NCI-H1436 treated with DMSO at 0.1 percent for 48 hours (cell line): ENCODE measurements at places on chromosomes 6 and 20.

DNA sequence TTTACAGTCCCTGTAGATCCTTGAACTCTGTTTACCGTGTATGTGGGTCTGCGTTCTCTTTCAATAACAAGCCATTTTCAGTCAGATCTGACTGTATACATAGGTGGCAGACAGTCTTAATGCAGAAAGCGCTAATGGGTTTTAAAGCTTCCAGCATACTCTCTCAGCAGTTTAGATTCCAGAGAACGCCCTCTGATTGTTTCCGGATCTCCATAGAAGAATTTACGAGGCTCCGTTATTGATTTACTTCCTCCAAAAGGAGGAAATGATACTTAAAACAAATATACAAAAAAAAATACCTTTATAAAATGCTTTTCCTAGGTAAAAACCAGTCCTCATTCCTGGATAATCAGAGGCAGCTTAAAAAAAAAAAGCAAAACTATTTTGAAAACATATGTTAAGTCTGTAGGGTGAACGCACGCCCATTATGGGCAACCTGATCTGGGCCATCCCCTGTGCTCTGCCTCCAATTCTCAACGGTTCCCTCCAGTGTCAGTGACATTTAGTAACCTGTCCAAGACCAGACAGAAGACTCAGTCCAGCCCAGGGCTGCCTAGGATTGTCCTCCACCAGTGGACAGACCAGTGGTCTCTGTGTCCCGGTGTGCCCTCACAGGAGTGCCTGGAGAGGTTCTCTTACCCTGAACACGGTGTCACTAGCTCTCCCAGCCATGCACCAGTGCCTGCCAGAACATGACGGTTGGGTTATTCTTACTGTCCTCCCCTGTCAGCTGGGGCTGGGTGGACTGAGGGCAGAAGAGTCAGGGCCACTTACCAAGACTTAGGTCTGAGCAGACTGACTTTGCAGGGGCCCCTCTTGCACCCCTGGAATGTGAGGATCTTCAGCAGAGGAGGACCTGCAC is 217.3 kb downstream of the ARID1B start:
- DNase-seq: no peak

DNA sequence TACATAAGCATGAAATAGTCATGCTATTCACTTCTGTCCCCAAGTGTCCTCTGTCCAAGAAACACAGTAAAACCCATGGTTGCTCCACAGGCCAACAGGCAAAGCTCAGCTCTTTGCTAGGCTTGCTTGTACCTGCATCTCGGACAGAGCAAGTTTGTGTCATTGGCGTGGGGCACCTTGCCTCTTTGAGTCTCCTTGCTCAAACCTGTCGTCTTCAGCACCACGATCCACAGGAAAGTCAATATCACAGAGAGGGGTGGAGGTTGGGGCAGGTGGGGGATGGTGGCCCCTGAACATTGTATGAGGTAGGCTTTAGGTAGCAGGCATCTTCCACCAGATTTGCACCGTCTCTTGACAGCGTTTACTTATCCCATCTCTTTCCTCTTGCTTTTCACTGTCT is 4.1 kb upstream of the TMEM14B start:
- DNase-seq: no peak

DNA sequence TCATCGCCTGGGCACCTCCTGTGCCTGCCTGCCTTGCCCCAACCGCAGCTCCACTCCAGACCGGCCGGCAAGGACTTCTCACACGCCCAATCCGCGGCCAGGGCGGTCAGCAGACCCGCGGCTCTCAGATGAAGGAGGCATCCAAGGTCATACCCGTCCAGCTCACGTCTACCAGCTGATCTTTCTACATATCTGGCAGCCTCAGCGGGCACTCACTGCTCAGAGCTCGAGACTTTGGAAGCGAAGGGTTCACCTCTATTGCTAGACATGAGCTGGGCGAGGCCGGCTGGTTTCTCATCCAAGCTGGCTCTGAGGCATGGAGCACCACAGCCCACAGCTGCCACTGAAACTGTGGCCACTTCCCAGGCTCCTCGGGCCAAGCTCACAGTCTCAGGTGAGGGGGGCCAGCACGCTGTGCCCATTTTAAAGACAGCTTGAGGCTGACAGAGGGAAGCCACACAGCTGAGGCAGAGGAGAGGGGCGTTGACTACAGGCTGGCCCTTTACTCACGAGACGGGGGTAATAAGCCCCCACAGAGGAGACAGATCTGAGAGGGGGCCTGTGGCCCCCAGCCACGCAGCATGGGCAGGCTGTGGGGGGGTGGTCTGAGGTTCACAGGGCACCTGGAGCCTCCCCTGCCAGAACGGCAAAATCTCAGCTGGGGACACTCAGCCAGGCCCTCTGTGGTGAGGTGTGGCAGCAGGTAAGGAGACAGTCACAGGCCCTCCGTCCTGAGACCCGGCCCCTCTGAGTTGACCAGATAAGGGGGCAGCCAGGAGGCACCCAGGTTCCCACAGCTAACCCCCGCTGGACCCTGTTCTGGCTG is 2.0 kb downstream of the LAMA5 start:
- DNase-seq: no peak

GRCh38 chr20:36501367-36502006 is 39.8 kb upstream of the MYL9 start:
- DNase-seq: no peak

GRCh38 chr6:71393981-71394432 is 105.4 kb downstream of the OGFRL1 start:
- DNase-seq: no peak

GRCh38 chr6:164528539-164528938 is 780.9 kb downstream of the C6orf118 start:
- DNase-seq: no peak

- no peak for DNase-seq
Observed at GRCh38 chr6:139939189-139939979, 564.9 kb upstream of the CITED2 start.

DNA sequence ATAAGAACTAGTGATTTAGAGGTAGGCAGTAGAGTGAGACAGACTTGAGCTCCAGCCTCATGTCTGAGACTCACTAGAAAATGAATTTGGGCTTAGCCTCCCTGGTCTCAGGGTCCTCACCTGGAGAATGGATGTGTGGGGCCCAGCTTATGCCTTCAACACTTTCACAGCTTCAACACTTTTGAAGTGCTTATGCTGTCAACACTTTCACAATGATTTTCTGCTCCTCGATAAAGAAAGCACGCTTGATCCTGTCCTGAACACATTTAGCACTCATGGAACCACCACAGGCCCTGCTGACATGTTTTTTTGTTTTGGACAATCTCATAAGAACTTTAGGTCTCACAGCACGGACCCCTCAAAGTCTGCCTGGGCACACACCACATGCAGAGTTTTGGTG is 229.3 kb downstream of the PACRG start:
- DNase-seq: no peak

DNA sequence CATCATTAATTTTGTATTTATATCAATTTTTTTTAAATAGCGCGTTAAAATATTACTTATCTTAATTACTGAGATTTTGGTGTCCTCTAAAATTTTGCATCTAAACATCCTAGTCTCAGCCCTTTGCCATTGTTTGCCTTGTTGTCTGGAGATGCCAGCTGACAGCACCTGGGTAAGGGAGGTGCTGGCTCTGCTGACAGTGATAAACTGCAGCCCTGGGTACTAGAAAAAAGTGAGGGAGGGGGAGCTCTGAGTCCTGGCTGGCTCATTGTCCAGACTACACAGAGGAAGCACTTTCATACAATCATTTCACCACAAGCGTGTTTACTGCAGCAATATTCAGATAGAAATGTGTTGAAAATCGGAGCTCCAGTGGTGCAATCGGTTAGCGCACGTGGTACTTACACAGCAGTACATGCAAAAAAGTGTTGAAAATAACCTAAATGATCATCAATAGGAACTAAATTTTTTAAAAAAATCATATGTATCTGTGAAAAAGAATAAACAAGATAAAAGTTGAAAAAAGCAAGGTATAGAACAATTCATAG is 18.5 kb upstream of the UBR2 start:
- no peak for DNase-seq

DNA sequence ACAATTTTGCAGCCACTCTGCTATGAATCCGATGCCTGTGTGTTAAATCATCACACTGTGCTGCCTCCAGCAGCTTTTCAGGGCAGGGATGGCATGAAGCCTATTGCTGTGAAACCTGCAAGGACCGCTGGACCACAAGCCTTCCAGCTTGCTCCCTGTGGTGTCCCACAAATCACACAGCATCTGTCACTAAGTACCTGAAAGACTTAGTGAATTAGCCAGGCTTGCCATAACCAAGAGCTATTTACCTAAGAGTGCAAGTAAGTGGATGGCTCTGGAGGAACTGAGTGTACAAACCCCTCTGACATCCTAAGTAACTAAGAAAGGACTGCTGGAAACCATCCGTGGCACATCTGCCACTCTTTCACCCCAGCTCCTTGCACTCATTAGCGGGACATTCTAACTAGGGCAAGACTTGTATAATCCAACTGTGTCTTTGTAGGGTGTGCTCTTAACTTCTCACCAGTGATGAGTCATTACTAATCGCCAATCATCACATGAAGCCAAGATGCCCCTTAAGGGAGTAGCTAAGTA is 34.7 kb downstream of the FOXQ1 start:
- no peak for DNase-seq

DNA sequence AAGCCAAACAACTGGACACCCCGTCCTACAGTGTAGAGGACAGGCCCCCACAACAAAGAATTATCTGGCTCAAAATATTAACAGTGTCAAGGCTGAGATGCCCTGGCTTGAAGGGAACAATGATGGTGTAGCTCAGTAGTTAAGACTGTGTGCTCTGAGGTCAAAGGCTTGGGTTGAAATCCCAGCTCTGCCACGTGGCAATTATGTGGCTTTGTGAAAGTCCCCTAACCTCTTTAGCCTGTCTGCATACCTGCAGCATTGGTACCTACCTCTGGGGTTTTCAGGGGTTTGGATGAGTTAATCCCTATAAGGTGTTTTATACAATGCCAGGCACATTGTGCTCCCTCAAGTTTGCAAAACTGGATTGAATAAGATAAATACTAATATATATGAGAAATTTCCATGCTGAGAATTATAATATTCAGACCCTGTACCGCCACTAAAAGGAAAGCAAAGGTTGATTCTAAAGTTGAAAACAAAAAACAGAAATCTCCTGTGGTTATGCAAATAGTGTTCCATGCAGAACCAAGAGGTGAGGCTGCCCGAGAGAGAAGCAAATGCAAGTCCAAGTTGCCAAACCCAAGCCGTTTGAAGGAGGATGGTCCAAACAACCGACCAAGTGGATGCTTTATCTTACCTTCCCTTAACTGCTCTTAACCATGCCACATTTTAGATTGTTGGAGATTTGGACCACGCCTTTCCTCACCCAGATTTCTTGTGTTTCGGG is 199.8 kb downstream of the NFATC2 start:
- DNase-seq: no peak

DNA sequence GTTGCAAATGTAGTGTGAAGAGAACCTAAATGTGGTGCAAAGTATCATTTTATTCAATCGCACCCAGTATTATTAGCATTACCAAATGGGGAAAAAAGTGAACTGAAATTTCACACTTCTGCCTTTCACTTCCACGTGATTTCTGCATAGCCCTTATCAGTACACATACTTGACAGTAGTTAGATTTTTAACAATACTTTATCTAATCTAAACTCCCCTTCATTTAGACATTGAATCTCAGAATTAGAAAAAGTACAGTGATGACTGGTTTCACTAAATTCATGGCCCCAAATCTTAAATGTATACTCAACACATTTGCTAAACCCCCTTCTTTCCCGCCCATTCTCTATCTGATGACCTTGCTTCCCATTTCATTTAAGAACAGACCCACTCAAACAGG is 14.3 kb downstream of the STX7 start:
- DNase-seq: no peak

DNA sequence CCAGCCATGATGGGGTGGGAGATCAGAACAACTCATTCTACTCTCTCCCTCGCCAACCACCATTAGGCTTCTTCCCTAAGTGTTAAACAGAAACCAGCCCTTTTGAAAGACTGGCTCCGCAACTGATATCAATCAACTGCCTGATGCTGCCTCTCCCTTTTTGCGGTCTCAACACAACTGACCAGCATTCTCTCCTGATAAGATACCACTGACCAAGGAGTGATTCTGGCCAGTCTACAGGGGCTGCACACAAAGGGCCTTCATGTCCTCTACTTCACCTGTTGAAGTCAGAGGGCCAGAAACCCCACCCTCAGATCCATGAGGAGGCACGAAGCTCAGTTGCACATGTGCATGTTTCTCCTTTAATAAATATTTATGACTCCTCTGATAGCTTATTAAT is 145.1 kb downstream of the CD24 start:
- DNase-seq: no peak

DNA sequence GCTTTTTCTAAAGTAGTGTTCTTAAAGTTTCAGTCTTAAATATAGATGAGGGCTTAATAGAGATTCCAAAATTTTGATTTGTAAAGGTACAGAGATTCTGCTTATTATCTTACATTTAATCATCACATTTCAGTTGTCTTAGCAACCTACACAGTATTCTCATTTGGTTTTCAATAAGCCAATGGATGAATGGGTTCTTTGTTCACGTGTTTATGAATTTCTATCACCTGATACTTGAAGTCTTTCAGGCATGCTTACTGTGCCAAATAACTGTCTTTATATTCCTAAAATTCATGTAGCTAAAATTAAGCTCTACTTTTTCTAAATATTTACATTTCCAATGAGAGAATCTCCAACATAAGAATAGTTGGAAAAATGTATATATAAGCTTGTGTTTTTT is 152.7 kb downstream of the EYA4 start:
- DNase-seq: no peak

DNA sequence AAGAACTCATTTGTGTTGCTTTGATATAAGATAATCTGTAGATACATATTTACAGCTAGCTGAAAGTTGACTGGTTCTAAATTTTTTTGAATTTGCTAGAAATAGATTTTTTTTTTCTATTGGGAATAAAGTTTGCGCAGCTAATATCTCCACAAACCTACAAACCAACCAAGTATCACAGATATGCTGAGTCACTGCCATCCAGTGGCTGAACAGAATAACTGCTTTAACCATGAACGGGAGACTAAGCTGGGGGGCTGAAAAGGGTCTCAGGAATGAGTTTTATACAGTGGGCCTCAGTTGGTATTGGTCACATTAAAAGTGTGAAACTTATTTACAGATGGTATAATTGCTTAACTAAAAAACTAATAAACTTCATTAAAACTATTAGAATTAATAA is 326.7 kb upstream of the CNR1 start:
- DNase-seq: no peak

- DNase-seq: no peak
Observed at GRCh38 chr6:18976091-18976490, 588.9 kb downstream of the RNF144B start.

DNA sequence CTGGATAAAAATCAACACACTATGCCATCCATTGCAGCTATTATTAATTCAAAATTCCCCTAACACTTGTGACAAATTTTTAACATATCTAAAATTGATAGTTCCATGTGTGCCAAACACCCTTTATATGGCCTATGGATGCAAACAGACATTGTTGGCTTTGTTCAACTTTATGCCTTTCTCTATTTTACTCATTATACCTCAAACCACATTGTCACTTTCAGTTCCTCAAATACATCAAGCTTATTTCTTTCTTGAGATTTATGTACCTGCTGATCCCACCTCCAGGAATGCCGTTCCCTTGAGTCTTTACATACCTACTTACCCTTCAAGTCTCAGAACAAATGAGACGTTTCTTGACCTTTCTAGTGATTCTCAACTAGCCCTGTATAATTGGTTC is 193.5 kb upstream of the PLN start:
- DNase-seq: no peak
